Femur (tissue), 1 donor: ENCODE measurements at places on chromosomes 4 and X.

DNA sequence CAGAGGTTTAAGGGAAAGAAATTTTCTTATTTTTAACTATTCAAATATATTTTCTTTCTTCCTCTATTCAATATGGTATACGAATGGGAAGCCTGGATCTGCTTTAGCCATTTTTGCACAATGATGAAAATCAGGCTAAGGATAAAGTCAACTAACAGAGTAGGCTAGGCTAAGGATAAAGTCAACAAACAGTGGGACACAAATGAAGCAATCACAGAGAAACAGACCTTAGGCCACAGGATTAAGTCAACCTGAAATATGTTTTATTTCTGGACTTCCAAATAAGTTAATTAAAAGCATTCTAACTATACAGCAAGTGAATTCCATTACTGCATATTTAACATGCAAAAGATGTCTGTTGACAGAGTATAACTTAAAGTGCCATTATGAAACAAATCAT, 17.0 kb downstream of the DYNLT3 start:
- no peak for DNase-seq

DNA sequence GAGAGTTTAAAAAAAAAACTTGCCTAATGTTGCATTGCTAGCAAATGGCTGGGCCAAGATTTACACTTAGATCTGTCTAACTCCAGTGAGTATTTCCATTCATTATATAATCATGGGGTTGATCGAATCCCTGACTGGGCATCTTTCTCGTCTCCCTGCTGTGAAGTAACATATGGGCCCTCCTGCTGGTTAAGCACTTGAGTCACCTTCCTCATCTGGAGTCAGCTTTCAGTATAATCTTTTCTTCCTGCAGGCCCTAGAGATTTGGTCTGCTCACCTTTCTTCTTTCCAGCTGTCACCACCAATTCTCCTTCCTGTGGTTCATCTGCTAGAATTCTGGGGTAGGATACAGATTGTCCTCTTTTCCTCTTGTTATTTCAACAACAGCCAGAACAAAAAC, 41.6 kb downstream of the TIGD2 start:
- DNase-seq: no peak

GRCh38 chr4:88158038-88158488, 376 bp downstream of the ABCG2 start:
- DNase-seq: no peak

DNA sequence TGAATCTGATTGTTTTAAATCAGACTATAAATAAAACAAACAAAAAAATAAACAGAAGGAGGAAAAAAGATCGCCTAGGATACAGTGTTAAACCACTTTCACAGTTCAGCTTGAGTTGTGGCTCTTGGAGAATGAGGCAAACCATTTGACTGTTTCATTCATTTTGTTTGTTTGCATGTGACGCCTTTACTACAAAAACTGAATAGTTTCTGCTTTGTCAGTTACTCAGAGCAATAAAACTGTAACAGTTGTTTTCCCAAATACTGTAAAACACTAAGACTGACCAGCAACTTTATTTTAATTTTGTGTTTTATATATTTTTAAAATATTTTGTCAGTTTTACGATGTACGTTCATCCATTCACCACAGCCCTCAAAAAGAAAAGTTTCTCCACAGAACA, 214.5 kb downstream of the FBXW7 start:
- DNase-seq: no peak

GRCh38 chr4:148017801-148018200, 285.9 kb downstream of the ARHGAP10 start:
- DNase-seq: no peak

- DNase-seq: no peak
Observed at GRCh38 chrX:106742193-106742592, 15.7 kb downstream of the RNF128 start.

- DNase-seq: no peak
Observed at GRCh38 chrX:112147206-112147605, 64.6 kb upstream of the TRPC5 start.

DNA sequence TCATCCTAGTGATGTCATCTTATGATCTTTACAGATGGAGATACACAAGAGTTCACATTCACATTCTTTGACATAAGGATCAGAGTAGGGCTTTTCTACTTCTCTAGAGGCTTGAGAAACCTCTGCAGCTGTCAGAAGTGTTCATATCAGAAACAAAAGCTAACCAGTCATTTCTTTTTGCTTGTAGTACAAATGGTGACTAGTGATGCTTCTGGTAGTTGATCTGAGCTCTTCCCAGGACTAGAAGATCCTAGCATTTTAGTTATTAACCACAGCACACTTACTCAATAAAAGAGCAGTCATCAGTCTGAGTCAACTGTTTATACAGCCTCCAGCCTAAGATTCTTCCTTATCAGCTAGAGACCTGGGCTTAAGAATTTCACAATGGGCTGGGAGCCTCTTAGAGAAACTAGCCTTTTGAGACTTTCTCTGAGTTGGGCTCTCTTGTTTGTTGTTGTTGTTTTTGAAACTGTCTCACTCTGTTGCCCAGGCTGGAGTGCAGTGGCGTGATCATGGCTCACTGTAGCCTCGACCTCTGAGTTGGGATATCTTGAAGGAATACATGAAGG, 84.1 kb downstream of the TMEM164 start:
- no peak for DNase-seq

- no peak for DNase-seq
Observed at GRCh38 chrX:155983326-155983725, 14.2 kb upstream of the IL9R start.

DNA sequence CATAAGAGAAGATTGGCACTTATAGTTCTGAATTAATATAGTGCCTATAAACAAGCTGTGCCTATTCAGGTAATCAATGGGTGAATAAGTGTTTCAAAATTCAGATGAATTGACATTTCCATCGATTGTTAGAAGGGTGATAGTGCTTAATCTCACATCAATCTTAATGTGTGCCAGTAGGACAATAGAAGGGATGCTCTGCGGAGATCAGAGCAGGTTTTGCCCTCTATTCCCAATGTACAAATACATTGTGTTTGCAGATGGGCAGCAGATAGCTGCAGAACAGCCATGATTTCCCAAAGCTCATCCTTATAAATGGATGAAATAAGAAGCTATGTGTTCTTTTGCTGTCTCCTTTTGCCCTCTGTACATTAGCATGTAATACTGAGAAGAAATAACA, 7.2 kb downstream of the MAB21L2 start:
- DNase-seq: no peak

DNA sequence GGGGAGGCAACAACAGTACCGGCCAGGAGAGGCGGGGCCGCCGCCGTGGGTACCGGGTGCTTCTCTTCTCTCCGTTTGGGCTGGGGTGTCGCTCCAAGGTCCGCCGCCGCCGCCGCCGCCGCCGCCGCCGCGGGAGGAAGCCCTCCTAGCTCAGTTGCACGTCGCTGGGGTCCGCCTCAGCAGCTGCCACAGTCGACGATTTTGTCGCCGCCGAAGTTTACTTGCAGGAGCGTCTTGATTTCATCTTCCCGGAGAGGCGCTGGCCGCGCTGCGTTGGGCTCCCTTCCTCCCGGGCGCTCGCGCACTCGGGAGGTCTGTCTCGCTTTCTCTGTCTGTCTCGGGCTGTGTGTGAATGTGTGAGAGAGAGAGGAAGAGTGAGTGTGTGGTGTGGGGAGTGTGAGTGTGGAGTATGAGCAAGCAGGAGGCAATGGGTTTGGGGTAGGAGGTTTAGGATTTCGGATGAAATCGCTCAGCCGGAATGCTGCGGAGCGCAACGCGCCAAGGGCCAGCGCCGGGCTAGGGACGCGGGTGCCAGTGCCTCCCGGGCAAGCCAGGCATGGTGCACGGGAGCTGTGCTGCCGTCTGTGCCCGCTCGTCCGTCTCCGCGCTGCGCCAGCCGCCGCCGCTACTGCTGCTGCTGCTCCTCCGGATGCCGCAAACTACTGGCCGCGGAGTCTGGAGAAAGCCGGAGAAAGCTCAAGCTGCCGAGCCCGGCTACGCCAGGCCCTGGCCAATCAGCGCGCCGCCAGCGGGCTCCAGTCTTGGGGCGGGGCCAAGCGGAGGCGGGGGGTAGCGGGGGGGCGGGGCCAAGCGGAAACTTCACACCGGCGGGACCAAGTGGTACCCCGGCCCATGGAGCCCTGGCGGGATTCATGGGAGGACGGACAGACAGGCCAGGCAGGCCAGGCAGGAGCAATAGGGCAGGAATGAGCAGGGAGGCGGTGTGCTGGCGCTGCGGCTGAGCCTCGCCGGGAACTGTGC, at the start of gene PCDH19:
PCDH19 (minus strand) TSS at position 664 of the 981 bp plus-strand sequence. CDS start 1,676 bp downstream, outside the sequence.
- DNase-seq: peak; percentile 76

DNA sequence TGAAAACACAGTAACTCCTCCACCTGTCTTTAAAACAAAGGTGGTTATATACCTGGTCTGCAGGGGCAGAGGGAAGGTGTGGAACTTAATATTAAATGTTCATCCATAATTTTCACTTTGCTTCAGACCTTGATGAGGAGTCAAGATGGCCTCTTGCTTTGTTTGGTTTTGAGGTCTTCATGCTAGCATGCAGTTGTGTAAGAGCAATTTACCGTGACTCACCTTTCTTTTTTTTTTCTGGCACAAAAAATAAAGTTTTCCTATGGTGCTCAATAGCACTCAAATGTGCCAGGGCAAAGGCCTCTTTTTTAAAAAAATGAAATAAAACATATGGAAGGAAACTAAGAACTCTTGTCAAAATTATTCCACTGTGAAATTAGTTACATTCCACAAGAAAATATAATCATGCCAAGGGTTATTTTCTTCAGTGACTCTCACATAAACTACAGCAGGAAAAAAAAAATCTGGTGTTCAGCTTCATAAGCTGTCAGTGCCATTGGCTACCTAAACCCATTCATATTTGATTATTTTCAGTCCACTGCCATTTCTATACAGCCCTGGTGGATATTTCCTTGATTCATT, 128.2 kb downstream of the SLC7A11 start:
- DNase-seq: no peak

DNA sequence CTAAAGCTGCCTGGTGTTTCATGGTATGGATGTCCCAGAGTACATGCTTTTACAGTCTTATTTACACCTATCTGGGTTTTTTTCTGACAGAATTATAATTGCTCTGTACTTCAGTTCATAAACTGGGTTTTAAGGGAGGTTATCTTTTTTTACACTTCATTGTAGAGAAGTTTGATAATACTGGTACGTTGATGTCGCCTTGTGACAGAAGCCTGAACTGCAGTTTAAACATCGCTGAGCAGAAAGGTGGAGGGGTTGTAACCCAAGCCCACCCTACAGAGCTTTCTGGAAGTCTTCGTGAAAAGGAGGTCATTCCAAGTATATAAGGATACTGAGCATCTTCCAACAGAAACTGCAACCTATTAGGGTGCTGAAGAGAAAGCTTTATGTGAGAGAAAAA, 46.4 kb downstream of the BEX1 start:
- no peak for DNase-seq

DNA sequence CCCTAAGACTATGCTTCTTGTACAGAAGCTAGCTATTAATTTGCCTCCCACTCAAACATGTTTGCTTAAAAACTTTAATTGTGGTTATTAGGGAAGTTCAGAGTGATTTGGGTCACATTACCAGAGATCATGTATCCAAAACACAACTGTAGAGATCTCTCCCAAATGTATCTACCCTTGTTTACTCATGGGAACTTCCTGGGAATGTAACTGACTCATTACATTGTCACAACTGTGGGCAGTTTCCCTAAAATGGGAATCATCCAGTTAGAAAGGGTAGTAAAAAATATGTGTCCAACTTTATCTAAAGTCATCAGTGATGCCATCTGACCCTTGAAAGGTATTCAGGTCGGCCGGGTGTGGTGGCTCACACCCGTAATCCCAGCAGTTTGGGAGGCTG, 40.3 kb upstream of the GLRA3 start:
- DNase-seq: no peak

GRCh38 chr4:142366769-142367181, 479.3 kb downstream of the INPP4B start:
- no peak for DNase-seq

DNA sequence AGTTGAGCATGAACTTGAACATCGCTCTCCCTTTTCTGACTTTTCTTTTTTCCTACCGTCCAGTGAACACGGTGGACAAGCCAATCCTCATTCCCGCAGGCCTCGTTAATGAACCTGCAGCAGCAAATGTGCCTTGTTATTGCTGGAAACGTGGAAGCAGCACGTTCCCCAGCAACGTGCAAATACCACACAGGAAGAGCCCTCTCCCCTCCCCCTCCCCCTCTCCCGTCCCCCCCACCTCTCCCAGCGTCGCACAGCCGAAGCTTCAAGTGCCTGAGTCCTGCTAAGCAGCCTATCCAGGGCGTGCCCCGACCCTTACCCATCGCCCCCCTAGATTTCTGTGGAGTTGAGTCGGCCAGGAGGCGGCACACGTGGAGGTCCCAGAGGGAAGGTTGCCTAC, 219.9 kb downstream of the BCOR start:
- peak; percentile 51 for DNase-seq

DNA sequence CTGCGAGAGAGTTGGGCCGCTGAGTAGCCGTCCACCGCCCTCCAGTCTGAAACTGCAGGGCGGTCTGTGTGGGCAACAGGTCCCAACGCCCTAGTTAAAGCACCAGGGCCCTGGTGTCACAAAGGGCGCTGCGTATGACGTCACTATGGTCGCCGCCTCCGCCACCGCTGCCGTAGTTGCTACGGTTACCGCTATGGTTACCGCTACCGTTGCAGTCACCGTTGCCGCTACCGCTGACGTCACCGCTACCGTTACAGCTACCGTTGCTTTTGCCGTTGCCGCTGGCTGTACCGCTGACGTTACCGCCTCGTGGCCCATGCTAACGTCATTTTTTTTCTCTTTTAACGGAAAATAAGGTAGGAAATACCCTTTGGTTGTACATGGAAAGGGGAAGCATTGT, at the start of gene PPP1R2C:
PPP1R2C (minus strand) TSS at position 68 of the 400 bp plus-strand sequence. CDS start 84 bp downstream, outside the sequence.
- no peak for DNase-seq

GRCh38 chr4:176921256-176921655, 128.5 kb upstream of the VEGFC start:
- no peak for DNase-seq

- DNase-seq: no peak
Observed at GRCh38 chrX:53285591-53285990, 4.2 kb upstream of the IQSEC2 start.

- DNase-seq: no peak
Observed at GRCh38 chr4:149095811-149096210, 653.6 kb upstream of the NR3C2 start.

- no peak for DNase-seq
Observed at GRCh38 chr4:4857809-4858508, 1.5 kb upstream of the MSX1 start.
